Naive thymus-derived CD8-positive, alpha-beta T cell (primary cell): ENCODE measurements at places on chromosomes 13 and 19.

DNA sequence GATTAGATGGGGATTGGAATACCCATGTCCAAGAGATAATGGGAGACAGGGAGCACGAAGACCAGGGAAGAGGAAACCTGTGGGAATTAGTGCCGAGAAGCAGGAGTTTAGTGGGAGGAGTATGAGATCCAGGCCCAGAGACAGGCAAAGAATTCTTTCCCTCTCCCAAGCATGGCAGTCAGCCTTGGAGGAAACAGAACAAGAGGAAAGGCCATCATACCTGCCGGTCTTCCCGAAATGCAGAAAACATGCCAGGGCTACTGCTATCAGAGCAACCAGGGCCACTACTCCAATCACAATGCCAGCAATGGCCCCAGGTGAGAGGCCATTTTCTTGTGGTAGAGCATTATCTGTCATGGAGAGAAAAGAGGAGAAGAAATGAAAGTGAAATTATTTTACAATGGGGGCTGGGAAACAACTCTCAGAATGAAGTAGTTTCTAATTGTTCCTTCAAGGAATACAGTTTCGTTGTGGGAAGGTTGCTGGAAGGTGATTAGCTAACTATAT is 16.1 kb downstream of the CEACAM1 start:
- DNase-seq, result no peak

DNA sequence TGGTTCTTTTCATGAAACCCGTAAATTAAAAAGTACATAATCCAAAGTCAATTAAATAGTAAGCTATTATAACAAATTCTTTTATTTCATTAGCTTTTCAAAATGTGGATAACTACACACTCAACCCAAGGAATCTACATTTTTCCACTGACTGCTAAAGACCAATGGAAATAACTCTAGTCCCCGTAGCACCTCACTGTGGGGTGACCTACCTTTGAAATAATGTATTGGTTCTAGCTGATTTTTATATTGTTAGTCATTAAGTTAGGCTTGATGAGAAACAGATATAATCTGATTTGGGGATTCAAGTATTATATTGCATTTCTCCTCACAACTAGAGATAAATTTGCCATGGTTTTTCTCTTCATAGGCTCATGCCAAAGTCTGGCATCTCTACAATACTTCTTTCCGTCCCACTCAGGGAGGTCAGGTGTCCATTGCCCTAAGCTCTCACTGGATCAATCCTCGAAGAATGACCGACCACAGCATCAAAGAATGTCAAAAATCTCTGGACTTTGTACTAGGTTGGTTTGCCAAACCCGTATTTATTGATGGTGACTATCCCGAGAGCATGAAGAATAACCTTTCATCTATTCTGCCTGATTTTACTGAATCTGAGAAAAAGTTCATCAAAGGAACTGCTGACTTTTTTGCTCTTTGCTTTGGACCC is 37.3 kb downstream of the KL start:
- DNase-seq, result no peak

GRCh38 chr13:113432506-113433270 is 20.6 kb downstream of the ADPRHL1 start:
- DNase-seq, result no peak

DNA sequence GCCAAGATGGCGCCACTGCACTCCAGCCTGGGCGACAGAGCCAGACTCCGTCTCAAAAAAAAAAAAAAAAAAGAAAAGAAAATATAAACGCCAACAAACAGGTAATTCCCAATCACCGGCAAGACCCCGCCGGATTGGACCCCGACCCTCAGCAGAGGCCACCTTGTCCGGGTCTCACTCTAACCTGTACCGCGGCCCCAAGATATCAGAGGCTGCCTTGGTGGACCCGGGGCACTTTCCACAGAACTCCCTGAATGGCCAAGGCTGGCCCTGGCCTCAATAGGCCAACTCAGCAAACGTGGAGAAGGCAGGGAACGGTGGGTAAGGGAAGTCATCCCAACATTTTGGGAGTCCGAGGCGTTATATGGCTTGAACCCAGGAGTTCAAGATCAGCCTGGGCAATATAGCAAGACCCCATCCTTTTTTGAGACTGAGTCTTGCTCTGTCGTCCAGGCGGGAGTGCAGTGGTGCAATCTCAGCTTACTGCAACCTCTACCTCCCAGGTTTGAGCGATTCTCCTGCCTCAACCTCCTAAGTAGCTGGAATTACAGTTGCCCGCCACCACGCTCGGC is 27.8 kb downstream of the MAN2B1 start:
- DNase-seq, result no peak

DNA sequence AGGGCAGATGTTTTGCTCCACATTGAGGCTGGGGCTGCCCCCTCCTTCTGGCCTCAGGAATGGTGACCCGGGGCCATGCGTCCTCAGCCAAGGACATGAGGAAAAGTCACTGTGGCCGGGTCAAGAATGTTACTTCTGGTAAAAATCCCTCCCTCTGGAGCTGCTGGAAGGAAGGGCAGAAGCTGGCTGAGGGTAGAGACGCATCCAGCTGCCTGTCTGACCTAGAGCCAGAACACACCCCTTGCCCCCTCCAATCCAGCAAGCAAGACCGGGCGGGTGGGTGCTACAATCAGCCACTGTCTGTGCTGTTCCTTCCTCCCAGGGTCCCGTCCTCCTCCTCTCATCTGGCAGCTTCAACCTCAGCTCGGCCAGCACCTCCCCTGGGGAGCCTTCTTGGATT is 59.0 kb downstream of the PTPRS start:
- DNase-seq, result no peak
